Omental fat pad (tissue), 4 donors: ENCODE measurements at places on chromosomes 6 and 20. TPM values are rescaled to one million over a fixed set of nuclear protein-coding genes. Genes with fewer than 3 reads are reported as not detected.

DNA sequence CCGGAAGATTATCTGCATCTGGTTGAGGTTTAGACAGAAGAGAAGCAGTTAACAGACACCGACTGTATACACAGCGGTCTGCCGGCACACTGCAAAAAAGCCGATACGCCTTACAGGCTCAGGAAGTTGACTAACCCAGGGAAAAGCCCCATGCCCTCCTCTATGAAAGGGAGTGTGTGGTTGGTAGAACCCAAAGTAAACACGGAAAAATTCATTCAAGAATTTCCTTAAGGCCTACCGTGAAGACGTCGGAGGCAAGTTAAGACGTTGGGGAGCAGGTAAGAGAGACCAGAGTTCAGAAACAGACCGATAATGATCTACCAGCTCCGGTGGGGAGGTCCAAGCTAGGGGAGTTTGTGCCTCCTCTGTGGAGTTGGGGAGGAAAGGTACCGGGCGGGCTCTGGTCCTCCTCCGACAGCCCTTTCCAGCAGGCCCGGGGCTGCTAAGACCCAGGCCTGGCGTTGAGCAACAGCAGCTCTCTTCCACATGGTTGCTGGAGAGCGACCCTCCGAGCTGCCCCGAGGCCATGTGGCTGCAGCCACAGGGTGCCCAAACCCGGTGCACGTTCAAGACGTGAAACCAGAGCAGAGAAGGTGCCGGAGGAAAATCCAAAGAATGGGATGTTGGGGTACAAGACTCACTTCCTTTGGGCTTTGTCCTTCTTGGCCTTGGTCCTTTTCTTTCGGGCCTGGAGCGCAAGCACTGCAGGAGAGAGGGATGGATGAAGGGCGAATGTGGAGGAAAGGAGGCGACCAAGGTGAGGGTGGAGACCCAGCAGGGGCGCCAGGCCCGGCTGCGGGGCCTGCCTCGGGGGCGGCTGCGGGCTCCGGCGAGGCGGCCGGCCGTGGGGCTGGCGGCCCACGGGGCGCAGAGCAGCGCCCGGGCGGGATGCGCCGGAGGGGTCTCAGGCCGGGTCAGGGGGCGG is 809 bp downstream of the SRPK1 start:
- DNase-seq = no peak

GRCh38 chr6:158285656-158286021 is 26.6 kb upstream of the TULP4 start:
- DNase-seq = no peak

DNA sequence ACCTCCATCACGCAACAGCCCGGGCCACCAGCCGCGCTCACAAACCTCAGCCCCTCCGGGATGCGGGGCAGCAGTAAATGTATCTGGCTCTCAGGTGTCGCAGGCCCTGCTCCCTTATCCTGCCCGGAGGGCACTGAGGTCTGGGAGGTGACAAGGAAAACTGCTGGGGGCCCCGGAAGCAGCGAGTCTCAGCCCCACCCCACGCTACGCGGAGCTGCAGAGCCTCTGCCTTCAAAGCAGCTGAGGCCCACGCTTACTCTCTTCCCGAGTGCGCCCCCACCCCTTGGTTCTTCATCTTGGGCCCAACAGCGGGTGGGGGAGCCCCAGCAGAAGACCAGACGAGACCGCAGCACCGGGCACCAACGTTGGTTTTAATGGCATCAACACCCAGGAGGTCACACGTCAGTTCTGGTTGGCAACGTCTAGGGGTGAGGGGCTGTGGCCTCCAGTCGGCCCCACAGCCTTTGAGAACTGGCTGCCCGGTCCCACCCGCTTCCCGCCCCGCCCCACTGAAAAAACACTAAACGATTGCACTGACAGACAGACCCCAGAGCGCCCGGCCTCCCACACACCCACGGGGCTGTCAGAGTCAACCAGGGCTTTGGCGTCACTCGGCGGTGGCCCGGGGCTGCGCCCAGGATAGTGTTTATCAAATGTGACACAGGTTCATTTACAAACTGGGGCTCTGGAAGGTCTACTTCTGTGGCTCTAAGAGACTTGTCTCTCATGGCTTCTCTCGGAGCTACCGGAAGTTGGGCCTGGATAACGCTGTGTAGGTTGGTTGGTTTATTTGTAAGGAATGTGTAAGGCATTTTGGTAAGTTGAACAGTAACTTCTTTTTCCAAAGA is 43.7 kb downstream of the DSTN start:
- DNase-seq = no peak

DNA sequence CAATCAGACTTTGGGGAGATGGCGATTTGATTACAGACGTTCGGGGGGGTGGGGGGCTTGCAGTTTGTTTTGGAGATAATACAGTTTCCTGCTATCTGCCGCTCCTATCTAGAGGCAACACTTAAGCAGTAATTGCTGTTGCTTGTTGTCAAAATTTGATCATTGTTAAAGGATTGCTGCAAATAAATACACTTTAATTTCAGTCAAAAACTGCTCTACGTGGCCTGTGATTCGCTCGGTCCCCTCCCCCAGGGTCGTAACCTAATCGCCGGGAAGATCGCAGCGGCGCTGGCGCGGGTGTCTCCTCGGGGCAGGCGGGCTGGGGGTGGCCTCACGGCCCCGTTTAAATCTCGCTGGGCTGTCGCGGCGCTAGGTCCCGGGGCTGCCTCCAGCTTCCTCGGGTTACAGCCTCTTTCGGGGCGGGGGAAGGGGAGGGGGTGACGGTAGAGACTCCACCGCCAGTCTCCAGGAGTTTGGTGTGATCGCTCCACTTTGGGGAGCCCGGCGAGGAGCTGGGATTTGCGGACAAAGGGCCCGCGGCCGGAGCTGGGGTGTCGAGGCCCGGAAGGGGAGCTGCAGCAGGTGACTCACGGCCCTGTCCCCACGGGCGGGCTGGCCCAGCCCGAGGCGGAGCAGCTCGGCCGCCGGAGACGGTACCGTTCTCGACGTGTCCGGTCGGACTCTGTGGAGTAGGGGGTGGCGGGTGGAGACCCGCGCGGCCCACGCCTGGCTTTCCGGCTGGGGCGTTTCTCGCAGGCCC is 4.2 kb downstream of the FOXC1 start:
- DNase-seq = no peak

DNA sequence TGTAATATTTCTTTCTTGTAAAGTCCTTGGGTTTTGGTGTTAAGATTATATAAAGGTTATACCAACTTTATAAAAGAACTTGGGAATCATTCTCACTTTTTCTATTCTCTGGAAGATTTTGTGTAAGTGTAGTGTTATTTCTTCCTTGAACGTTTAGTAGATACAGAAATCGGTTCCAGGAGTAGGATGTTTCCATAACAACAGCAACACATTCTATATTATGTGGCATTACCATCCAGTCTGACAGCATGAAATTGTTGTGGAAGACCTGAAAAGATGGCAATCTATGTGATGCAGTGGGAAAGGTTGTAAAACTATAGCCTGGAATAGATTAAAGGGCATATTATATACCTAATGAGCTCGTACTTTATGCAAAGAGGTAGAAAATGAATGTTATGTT is 13.8 kb downstream of the ECT2L start:
- DNase-seq = no peak

DNA sequence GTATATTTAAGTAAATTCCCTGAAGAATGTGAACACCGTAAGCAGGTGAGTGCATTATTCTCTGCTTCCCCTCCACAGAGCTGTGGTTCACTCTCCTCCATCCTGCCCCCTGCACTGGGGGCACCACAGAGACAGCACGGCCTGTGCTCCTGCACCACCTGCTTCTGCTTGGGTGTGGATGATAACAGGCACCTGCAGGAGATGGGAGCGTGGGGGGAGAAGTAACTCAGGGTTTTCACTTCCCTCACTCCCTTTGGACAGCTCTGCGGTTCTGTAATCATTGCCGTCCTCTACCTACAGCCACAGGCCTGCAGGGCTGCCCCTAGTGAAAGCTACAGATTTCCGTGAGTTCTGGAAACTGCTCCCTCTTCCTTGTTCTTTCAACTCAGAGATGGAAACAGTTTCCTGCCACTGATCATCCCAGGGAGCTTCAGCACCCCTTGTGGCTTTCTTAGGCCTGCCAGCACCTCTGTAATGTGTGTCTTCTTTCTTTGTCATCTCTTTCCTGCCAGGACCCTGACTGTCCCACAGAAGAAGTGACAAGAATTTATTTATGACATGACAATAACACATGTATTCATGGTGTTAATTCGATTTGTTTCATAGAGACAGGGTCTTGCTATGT is 21.3 kb upstream of the MICB start:
- no peak for DNase-seq

DNA sequence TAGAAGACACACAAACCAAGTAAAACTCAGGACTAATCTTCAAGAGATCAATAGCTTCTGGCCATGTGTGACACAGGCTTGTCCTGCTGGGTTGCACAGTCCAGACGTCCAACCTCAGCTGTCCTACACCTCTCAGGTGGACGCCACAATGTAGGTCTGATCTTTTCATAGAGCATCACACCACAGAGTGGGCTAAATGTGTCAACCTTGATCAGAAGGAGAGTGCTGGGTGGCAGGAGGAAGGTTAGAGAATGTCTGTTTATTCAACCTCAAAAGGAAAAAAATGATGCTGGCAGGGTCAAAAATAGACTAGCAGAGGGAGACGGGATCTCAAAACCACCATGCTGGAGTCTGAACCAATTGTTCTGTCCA is 41.7 kb downstream of the GFOD1 start:
- no peak for DNase-seq

- no peak for DNase-seq
These were observed 984 bp downstream of the TNFRSF21 start for GRCh38 chr6:47308552-47309290.

DNA sequence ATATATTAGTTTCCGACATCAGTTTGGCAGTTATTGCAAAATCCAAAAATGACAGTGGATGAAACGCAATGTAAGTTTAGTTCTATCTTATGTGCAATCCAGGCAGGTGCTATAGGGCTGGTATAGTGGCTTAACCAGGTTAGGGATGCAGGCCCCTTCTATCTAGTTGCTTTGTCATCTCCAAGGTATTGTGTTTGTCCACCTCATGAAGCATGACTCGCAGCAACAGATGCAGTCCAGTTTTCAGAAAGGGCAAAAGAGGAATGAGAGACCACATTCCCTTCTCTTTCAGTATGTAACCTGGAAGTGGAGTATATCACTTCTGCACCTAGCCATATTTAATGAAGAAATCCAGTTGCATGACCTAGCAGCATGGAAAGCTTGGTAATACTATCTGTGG is 59.7 kb downstream of the PKIB start:
- DNase-seq = no peak

- DNase-seq = no peak
These were observed 25.0 kb downstream of the ARMC2 start for GRCh38 chr6:108873251-108873650.

DNA sequence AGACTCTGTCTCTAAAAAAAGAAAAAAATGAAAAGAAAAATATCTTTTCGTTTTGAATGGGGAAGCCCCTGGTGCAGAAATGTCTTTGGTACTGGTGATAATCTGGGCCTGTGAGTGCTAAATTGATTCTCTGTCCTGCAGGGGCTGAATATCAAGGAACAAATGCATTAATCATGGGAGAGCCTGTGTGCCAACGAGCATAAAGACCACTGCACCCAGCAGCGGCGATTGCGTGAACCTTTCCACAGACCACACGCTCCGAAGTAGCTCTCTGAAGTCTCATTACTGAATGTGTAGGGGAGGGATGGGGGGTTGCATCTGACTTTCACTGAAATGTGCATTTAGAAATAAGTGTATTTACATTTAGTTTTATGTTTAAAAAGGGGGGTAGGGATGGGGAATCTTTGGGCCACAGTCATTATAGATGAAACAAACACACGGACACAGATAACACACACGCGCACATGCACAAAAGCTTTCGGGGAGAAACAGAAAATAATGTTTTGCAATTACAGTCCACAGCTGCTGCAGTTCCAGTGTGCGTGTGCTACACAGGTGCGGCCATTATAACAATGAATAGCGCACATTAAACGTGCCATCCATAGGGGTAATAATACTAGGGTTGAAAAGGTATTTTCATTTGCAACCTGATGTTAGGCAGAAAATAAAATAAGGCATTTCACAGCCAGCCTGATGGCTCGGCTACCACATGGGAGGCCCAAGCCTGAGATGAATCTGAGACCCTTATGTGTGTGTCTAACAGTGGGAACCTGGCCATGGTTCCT is 154.0 kb downstream of the MBOAT1 start:
- DNase-seq = no peak

DNA sequence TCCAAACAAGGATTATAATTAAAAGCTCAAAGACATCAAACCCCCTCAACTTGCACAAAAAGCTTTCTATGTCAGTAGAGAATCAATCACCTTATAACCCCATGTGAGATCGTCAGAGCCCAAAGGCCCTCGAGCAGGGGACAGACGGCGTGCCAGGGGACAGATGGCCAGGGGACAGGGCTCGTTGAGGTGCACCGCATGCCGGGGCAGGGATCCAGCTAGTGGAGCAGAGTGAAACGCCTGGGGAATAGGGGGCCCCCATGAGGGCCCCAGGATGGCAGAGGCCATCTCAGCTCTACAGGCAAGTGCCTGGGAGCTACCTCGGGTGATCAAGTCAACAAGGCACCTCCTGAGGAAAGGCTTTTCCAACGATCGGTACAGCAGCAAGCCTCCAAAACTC is 28.6 kb downstream of the DIDO1 start:
- DNase-seq = no peak

DNA sequence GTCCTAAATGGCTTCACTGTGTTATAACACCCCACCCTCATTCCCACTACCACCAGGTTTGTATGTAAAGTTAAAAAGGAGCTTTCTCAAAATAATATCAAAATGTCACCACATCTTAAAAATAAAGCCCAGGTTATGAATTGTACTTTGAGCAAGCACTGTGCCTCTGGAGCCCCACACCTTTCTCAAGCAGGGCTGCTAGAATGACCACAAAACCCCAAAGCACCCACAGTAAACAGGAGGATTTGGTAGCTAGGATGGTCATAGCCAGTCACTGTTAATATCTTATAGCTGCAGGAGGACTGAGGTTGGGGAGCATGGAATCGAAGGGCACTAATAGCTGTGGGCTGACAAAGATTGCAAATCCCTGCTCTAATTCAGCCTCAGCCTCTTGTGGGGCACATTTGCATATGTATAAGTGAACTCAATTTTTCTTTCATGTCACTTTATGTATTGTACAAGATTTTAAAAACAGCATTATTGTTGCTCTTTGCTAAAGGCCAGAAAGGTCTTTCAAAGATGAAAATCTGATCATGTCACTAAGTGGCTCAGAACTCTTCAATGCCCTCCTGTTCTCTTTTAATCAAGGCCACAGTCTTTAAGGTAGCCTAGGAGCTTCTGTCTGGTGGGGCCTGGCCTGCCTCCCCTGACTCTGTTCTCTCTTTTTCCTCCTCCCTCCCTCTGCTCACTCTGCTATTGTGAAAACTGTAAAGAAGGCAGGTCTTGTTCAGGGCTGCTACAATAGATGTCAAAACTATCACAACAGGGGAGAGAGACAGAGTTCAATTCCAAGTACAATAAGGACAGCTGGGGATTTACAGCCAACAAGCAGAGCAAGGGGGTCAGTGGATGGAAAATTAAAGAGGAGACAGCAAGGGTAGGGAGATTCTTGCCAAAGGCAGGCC is 101.6 kb downstream of the TMEM200A start:
- no peak for DNase-seq

- DNase-seq = no peak
These were observed 292.1 kb downstream of the ESR1 start for GRCh38 chr6:152099446-152100182.

GRCh38 chr6:42766163-42766670 is 15.6 kb upstream of the BICRAL start:
- DNase-seq = no peak

GRCh38 chr20:10551732-10552724 is 116.9 kb downstream of the SLX4IP start:
- DNase-seq = no peak

PPP2R5D gene
- total RNA-seq = 41.5 TPM

OR2B6 gene
- total RNA-seq = not detected

FARS2 gene
- total RNA-seq = 18.1 TPM

HSPA12B gene
- total RNA-seq = 29.7 TPM

SLC17A3 gene
- not detected for total RNA-seq
